ENCODE measurements at places on chromosomes 3 and 15. TPM values are rescaled to one million over a fixed set of nuclear protein-coding genes. Genes with fewer than 3 reads are reported as not detected.

The ADAMTSL3 gene
- 0.22 TPM for total RNA-seq

The NME9 gene
- 0.22 TPM for total RNA-seq

The RFTN1 gene
- total RNA-seq: 31.4 TPM

The TEX55 gene
- not detected for total RNA-seq

The PDE8A gene
- total RNA-seq: 26.7 TPM

The CACNA1D gene
- total RNA-seq: 0.33 TPM

The IQCH gene
- 7.0 TPM for total RNA-seq

The CAV3 gene
- total RNA-seq: not detected

The TBC1D23 gene
- total RNA-seq: 139 TPM

The PCSK6 gene
- 1.2 TPM for total RNA-seq
